Immature natural killer cell (primary cell): ENCODE measurements at places on chromosomes 2 and 18.

GRCh38 chr2:183383854-183384253, 259.6 kb downstream of the NUP35 start:
- no peak for DNase-seq

GRCh38 chr2:69944756-69945155, 16.7 kb downstream of the ASPRV1 start:
- no peak for DNase-seq

DNA sequence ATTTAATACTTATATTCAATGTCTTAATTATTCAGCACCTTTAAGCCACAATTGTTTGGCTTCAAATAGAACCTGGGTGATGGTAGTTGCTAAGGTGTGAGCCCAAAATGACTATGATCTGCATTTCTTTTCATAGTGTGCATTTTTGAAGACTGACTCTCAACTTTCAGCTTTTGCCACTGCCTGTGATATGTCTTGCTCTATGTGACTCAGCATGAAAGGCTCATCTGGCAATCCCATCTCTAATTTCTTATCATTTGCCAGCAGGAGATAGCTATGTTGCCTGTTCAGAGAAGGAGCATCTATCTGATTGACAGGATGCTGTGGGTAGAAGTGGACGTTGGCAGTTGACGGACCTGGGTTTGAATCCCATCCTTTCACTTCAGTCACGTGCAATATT, 34.5 kb upstream of the CCDC93 start:
- no peak for DNase-seq

DNA sequence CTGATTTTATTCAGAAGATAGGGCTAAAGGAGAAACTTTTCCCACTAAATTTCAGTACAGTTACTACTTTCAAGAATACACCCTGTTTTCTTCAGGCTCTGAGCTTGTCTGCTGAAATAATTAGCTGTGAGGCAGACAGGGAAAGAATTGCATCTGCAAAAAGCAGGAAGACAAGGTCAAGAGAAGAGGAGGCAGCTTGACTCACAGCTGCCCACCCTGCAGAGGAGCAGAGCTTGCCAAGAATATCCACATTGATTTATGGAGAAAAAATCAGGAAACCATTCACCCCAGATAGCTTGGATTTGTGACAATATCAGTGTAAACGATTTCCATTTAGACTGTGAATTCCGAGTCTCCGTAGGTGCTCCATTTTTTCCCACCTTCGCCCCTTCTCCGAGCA, 49.0 kb downstream of the ACTR2 start:
- DNase-seq, result no peak

DNA sequence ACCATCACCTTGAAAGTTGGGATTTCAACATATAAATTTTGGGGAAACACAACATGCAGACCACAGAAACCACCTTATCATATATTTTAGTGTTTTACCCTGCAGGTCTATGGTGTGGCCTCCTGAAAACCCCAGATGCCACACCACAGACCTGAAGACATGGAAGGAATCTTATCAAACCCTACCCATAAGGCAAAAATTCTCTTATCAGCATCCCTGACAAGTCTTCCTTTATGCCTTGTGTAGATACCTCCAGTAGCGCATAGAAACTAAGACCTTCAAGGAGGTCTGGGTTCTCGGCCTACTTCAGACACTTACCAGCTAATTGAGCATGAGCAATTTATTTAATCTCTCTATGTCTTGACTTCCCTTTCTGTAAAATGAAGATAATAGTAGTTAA, 59.1 kb upstream of the SLC14A2 start:
- no peak for DNase-seq

DNA sequence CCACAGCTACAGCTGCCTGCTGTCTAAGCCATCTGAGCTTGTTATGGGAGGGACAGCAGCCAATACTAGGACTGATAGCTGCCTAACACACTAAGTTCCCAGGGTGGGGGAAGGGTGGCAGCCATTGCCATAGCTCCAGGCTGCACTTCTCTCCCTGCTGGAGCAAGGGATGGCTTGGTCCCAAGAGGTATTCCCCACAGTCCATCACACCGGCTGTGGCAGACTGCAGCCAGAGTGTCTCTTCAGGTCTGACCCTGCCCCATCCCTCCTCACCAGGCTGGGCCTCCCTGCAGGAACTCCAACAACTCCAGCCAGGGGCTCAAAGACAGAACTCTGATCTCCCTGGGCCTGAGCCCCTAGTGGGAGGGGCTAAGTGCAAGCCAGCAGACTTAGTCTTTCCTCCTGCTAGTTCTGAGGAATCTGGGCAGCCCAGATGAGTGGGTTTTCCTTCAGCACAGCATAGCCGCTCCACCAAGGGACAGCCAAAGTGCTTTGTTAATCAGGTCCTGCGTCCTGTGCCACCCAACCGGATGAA, 632.1 kb downstream of the SOCS6 start:
- no peak for DNase-seq

- DNase-seq, result no peak
Measured at GRCh38 chr18:4557502-4557901, 102.4 kb upstream of the DLGAP1 start.

DNA sequence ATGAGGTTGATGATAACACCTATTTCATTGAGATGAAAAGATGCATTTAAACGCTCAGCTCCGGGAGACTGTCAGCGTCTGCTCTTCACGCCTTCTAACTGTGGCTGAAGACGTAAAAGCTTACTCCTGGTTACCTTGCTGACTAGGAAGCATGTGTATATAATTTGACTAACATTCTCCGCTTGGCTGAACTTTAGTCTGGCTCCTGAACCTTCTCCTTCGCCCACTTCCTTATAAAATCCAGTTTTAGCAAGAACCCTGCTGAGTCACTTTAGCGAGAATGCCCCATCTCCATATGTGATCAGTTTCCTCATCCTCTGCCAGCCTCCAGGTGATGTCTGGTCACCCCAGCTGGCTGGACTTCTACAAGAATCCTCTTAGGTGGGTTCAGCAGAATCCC, 12.7 kb upstream of the CREG2 start:
- DNase-seq, result no peak

GRCh38 chr2:226981791-226982326, 146.0 kb downstream of the RHBDD1 start:
- DNase-seq, result no peak

DNA sequence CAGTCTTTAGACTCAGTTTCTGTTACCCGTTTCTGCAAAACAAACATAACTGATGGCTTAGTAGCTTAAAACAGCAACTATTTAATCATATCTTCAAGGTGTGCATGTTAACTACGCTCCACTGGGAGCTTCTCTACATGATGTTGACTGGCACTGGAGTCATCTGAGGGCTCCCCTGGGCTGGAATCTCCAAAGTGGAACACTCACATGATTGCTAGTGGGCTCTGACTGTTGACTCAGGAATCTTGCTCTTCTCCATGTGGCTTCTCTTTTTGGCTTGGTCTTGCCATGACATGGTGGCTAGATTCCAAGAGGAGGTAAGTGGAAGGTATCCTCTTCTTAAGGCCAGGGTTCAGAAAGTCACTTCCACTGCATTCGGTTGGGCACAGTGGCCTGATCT, 160.8 kb downstream of the PMAIP1 start:
- no peak for DNase-seq

DNA sequence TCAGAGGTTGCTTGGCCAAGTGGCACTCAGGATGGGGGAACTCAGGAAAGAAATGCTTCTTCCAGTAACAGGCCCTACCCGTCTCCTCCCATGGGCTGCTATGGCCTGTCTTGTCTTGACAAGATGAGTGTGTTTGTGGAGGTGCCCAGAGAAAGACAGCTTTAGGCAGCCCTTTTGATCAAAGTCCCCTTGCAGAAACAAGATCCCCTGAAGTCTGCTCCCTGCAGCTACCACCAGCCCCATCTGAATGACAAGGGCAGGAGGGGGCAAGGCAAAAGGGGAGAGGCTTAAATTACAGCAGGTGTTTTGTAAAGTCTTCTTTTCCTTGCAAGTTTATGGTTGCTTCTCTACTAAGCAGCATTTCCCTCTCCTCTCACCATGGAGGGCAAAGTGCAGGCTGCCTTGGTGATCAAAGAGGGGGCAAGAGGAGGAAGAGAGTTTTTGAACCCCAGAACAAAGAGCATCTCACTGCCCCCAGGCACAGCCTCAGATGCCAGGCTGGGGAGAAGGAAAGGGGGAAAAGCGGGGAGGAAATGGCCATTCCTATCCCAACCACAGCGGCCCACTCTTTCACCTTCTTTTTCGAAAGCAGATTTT, 6.7 kb downstream of the EVA1A start:
- DNase-seq, result no peak

DNA sequence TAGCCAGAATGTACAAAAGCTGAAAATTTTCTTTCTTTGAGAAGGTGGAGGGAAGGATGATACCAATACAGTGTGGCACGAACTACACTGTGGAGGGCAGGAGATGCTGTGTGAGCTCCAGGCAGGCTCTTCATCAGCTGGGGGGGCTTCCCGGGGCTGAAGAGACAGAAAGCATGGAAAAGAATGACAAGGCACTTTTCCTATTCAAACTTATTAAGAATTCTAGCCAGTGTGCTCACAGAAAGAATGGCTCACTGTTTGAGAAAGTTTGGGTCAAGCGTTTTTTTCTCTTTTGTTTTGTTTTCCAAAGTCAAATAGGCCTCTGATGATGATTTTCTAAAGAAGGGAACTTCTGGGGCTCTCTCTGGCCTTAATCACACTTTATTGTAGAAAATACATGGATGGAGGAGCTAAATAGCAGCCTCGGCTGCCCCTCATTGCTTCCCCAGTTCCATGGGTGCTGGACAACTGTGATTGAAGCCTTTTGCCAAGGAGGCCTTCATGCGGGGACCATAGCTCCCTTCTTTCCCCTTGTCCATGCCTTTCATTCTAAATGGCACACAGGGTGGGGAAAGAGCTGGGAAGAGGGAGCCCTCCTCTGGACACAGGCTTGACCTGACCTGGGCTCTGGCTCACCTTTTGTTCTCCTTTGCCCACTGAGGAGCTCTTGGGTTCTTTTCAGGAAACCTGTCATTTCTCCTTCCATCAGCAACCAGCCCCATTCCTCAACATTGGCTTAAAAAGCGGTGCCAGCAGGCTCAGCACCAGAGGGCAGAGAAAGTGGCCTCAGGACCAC, 130.6 kb downstream of the TDRD15 start:
- no peak for DNase-seq

GRCh38 chr2:184814421-184814820, 216.1 kb downstream of the ZNF804A start:
- no peak for DNase-seq

GRCh38 chr2:37243435-37243834, 12.0 kb downstream of the NDUFAF7 start:
- no peak for DNase-seq

DNA sequence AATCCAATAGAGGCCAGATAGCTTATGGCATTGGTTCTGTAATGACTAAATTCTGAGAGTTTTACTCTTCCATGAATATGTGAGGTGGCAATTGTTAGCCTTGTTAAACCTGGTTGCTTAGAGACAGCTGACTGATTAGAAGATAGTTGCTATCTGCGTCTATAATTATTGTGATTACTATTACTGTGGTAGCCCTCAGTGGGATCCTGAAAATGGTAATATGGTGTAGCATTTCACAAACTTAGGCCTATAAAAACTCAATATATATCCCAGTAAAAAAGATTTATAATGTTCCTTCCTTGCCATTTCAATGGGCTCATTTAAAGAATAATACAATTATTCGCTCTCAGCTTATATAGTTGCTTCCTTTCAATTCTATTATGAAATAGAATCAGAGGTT, 405.8 kb upstream of the CDH2 start:
- DNase-seq, result no peak

DNA sequence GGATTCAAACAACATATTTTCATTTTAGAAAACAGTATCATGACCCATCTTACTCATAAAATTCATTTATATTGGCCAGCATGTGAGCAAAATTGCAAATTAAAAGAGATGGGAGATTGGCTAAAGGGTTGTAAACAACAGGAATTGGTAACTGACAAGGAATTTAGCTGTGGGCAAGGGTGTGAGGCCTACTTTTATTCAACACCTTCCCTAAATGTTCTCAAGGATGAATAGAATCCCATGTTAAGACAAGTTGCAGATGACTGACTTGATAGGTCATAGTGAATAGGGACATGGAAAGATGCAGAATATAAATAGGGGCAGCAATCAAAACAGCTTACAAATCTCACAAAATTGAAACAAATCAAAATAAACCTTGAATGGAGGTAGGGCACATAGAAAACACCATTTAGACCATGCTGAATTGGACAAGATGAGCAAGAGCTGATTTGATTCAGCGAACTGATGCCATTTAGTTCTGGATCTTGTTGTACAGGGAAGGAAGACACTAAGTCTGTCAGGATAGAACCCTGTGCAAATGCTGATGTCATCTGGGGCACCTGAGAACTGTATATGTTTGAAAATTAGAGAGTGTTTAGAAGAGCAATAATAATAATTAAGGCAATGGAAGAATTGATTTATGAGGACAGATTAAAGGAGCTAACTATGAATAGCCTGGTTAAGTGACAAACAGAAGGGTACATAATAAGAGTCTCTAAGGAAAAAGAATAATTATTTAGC, 509.7 kb downstream of the ZEB2 start:
- no peak for DNase-seq

- DNase-seq, result no peak
Measured at GRCh38 chr2:70456585-70457495, 96.8 kb downstream of the TGFA start.

DNA sequence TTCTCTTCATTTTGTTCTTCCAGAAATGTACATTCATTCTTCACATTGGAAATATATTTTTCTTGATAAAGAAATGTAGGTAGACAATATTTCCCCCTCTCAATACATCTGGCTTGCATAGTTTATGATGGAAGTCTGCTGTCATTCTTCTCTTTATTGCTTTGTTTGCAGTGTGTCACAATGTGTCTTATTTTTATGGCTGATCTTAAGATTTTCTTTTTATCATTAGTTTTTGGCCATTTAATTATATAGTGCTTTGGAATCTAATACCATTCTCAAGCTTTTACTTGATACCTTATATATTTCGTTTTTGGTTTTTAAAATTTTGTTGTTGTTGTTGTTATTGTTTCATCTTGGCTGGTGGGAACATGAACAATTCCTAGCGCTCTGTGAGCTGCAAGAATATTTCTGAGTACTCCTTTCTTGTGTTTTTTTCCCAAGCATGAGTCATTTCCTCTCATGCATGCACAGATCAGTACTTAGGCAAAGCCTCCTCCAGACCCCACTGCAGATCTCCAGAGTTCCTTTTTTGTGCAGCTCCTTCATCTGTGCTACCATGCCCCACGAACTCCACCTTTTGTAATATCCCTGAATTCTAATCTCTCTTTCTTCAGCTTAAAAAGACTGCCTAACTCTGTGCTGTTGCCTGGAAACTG, 13.7 kb upstream of the MMADHC start:
- no peak for DNase-seq
